ENCODE measurements at places on chromosomes 16 and 17.
A peak's percentile ranks its signal among the peaks of the same experiment; 100 is the strongest.

- peak; percentile 62 for DNase-seq
These were observed 26.2 kb upstream of the OSGIN1 start for GRCh38 chr16:83926726-83927397.

DNA sequence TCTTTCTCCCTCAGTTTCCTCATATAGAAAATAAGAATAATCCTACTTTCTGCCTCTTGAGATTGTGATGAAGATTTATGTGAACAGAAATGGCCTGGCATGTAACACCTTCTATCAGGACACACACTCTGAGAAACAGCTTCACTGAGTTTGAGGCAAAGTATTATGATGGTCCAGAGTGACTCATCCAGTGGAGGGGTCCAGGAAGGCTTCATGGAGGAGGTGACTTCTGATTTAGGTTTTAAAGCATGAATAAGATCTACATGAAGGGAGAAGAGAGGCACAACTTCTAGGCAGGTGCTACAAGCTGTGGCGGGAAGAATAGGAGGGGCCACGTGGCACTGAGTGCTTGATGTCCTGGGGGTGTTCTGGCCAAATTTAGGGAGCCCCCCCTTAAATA is 124.4 kb upstream of the SDK2 start:
- DNase-seq = no peak

- no peak for DNase-seq
These were observed 292.0 kb downstream of the SEC14L1 start for GRCh38 chr17:77432742-77433141.

- DNase-seq = peak; percentile 20
These were observed 54.6 kb downstream of the ABR start for GRCh38 chr17:1124896-1125787.

- DNase-seq = no peak
These were observed 13.5 kb upstream of the SMIM5 start for GRCh38 chr17:75619506-75620431.

DNA sequence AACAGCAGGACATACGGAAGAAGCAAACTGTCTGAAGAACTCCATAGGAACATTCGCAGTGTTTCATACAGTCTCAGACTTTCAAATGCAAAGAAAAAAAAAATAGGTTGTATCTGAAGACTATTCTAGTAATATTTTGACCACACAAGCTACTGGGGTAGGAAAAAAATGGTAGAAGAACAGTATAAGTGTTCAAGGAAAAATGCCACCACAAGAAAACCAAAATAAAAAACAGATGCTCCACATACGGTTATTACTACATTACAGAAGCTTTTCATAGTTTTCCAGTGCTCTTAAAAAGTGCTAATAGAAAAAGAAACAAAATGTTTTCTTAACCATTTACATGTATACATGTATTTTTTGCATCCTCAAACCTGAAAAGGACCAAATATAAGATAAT is 3.7 kb downstream of the NCOR1 start:
- no peak for DNase-seq

DNA sequence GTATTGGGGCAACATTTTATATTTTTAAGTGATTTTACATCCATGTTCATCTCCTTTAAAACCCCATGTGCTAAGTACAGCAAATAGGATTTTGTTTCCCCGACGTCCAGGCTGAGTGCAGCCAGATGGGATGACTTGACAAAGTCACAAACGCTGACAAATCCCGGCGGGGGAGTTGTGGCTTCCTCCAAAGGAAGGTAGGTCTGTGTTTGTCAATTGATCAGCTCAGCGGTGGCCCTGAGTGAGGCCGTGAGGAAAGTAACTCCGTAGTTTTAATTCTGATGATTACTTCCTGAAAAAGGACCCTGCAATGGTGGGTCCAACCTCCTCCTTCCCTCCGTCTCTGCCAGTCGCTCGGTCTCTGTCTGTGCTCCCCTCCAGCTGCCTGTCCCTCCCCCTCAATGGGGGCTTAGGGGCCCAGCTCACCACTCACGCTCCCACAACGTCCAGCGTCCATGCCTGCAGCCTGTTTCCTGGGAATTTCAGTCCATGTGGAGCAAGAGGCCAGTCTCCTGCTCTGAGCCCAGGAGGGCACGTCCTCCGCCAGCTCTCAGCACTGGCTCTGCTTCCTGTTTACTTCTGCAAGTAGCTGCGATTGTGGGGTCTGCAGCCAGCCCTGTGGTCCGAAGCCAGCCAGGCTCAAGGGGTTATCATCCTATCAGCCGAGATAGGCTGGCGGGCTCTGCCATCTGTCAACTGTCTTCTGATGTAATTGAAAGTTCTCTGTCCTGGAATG is 209.4 kb upstream of the FOXF1 start:
- DNase-seq = no peak

GRCh38 chr17:29167393-29168078 is 12.7 kb downstream of the MYO18A start:
- no peak for DNase-seq

- DNase-seq = no peak
These were observed 148.8 kb upstream of the CORO6 start for GRCh38 chr17:29771546-29771945.

DNA sequence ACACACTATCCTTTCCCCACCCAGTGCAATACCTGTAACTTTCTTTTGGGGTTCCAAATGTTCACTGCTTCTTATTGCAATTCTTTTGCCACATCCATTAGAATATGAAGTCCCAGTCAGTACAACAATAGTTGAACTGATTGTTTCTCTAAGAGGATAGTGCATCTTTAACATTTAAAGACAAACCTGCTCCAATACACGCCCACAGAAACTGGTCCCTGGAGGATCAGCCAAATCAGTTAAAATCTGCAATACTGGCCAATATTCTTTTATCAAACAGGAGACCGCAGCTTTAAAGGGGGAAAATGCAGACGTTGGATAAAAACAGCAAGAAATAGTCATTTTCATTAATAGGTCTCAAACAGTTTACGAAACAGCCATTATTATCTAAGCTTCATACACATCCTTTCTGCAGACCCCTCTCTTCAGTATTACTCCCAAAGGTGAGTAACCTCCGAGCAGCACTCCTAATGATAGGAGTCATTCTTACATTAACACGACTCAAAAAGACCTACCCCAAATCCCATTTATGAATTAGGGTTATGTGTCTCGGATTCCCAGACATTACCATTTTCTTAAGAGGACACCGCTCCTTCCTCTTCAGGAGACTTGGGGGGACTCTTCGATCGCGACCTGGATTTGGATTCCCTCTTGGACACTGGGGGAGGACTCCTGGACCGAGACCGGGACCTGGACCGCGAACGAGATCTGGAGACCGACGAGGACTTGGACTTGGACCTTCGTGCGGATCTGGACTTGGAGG is 1.4 kb downstream of the SRSF2 start:
- no peak for DNase-seq

- no peak for DNase-seq
These were observed 238.4 kb upstream of the AXIN2 start for GRCh38 chr17:65799869-65800268.

DNA sequence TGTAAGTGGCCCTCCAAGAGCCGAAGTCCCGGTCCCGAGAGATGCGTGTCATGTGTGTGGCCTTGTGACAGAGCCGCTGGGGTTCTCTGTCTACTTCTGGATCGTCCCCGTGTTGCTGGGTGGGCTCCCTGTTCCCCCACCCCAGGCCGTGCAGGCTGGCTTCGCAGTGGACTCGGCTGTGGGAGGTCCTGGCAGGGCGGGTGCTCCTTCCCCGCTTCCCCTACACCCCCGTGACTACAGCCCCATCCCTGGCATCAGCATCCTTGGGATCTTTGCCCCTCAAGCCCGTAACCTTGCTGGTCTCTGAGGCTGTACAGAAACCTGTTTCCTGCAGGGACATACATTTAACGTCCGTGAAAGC is 136.3 kb downstream of the BANP start:
- DNase-seq = no peak

DNA sequence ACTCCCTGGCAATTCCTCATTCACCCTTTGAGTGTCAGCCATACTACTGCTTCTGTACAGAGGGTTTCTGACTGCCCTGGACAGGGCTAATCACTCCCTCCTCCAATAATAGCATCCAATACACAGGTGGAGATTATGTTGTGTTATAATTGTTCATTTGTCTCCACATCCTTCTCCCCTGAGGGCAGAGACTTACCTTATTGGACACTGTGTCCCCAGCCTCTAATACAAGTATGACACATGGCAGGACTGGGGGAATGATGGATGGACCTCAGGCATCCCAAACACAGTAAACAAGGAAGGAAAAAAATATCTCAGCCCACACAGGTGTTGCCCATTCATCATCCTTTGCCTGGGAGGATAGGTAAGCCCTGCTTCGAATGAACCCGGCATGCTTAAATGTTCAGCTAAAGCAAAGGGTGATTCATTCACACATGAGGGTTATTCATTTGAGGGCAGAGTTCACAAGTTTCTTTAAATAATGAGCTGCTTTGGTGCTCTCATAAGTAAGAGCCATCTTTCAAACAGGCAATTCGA is 34.8 kb downstream of the MMD start:
- no peak for DNase-seq

GRCh38 chr17:78645421-78646295 is 68.5 kb upstream of the DNAH17 start:
- peak; percentile 74 for DNase-seq

GRCh38 chr17:34447406-34447805 is 84.4 kb upstream of the CCL1 start:
- DNase-seq = no peak

- no peak for DNase-seq
These were observed 396.5 kb upstream of the SOX9 start for GRCh38 chr17:71724339-71724738.

DNA sequence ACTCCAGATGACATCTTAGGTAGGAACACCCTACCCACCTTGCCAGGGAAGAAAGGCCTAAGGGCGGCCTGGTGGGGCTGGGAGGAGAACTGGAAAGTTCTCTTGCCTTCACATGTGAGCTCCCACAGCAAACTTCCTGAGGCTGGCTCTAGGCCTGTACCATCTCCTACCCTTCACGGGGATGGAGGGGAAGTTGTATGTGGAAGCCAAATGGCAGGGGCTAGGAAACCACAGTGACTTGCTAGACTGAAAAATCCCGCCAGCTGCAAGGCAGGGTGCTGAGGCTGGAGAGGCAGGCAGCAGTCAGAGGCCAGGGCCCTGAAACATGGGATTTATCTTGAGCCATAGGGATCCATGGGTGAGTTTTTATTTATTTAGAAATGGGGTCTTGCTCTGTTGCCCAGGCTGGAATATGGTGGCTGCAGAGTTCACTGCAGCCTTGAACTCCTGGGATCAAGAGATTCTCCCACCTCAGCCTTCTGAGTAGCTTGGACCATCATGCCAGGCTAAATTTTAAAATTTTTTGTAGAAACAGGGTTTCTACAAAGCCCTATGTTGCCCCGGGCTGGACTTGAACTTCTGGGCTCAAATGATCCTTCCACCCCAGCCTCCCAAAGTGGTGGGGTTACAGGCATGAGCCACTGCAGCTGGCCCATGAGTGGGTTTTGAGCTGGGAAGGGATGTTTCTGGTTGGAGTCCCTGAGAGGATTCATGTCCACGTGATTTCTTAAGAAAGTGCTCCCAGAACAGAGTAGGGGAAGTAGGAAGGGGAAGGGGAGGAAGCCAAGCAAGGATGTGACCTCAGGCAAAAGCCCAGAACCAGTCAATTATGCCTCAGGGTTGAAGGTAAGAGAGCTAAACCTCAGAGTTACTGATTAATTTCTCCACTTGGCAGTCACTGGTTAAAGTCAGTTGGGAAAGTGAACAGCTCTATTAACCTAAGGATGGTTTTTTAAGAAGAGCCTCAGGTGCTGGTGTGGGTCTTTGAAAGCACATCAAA is 4.0 kb upstream of the KAT8 start:
- DNase-seq = no peak

- no peak for DNase-seq
These were observed 24.6 kb downstream of the CMIP start for GRCh38 chr16:81469183-81469677.

DNA sequence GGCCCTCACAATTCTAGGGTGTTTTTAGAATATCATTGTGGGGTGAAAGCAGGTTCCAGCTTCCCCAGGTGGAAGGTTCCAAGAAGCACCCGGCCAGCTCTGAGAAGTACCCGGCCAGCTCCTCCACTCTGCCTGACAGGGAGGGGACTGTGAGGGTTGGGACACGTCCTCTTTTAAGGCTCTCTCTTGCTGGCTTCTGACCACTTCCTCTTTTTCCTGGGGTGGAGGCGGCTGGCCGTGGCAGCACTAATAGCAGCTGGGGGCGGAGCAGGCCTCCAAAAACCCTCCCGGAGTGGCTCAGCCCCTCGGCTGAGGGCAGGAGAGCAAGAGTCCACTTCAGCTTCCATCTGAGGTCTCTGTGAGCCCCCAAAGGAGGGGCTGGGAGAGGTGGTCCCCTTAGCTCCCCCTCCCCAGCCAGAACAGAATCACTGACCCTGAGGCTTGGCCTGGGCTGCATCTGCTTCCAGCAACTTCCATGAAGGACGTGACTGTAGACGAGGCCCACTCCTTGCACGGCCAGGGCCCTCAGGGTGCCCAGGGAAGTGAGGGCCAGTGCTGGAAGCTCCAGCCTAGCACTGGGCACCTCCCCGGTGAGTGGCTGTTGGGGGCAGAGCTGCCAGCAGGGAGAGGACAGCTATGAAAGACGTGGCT is 26.7 kb upstream of the PLCG2 start:
- DNase-seq = peak; percentile 68

DNA sequence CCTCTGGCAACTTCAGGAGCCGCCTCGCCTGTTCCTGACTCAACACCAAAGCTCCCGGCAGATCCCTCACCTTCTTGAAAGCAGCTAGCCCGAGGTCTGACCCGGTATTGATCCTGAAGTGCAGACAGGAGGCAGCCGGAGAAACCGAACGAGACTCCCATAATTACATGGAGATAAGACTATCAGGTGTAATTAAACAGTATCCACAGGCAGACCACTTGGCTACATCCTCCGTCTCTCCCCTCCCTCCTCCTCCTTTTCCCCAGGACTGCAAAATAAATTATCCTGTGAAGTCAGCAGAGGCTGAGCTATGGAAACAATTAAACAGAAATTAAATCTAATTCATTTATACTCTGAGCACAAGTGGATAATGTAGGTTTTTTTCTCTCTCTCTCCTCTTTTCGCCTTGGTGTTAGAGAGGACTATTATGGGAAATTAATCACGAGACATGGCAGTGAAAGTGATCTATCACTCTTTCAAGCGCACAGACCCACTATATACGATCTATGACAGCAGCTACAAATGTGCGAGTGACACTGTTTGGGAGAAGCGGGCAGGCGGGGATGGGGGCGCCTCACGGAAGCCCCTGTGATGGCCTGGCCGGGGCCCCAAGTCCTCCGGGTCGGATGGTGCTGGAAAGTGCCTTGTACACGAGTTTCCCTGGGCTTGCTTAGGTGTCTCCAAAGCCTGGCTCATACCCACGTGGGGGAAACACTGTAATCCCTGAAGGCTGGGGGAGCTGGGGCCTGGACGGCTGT is 92.8 kb downstream of the RBFOX3 start:
- DNase-seq = no peak

DNA sequence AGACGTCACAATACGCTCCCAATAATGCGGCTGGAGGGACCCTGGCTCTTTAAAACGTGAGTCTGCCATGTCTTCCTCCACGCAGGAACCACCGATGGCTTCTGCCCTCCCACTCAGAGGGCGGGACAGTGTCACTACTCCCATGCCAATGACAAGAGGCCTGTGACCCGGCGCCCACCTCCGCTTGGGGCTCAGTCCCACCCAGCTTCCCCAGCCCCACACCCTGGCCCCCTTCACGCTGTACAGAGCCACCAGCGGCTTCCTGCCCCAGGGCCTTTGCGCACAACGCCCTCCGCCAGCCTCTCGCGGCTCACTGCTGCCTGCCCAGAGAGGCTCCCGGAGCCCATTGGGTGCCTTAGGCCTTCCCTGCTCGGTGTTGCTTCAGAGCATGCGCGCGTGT is 29.5 kb upstream of the ZNF469 start:
- no peak for DNase-seq

GRCh38 chr17:7707446-7707845 is 2.4 kb downstream of the EFNB3 start:
- no peak for DNase-seq
